ENCODE measurements at places on chromosomes 2 and 18.

GRCh38 chr2:218000136-218000535 is 2.7 kb downstream of the TNS1 start:
- no peak for DNase-seq

- no peak for DNase-seq
Observed at GRCh38 chr2:149743842-149744448, 156.4 kb upstream of the MMADHC start.

GRCh38 chr2:143429932-143430679 is 300.9 kb downstream of the ARHGAP15 start:
- DNase-seq = no peak

DNA sequence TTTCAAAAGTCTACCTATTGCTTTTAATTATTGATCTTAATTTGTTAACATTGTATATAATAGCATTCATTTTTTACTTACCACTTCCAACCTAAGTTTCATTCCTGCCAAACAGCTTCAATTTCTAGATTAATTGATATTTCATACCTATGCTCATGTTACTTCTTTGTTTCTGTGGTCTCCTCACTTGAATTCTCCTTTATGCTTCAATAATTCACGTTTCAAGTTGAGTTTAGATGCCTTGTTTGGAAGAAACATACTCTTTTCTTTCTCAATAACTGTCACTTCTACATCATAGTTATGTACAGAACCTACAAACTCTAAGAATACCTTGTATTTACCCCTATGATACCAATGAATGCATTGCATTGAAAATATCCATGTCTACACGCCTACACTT is 862.2 kb upstream of the LRATD1 start:
- DNase-seq = no peak

All from B cell (primary cell).